ENCODE measurements at places on chromosomes 2 and 18.

- DNase-seq = peak; percentile 54
Observed at GRCh38 chr2:23384551-23385343, at the start of gene KLHL29. TSS of gene KLHL29 (plus strand) at chr2:23385179. CDS start at chr2:23562197, 177,018 bp downstream.

DNA sequence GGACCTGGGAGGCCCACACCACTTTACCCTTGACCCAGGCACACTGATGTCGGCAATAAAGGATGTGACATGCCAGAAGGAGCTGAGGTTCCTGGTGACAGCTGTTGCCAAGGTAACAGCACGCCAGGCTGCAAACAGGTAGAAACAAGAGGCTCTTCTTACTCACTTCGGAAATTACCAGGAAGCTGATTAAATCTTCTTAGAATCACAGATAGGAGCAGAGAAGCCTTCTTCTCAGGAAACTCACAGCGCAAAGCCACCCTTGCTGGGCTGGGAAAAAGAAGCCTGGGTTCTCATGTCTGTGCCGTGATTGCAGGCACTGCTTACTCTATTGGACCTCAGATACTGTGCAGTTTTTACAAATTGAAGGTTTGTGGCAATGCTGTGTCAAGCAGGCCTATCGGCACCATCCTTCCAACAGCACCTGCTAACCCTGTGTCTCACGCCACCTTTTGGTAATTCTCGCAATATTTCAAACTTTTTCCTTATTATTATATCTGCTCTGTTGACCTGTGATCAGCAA, 61.0 kb upstream of the TAF1B start:
- DNase-seq = peak; percentile 41

DNA sequence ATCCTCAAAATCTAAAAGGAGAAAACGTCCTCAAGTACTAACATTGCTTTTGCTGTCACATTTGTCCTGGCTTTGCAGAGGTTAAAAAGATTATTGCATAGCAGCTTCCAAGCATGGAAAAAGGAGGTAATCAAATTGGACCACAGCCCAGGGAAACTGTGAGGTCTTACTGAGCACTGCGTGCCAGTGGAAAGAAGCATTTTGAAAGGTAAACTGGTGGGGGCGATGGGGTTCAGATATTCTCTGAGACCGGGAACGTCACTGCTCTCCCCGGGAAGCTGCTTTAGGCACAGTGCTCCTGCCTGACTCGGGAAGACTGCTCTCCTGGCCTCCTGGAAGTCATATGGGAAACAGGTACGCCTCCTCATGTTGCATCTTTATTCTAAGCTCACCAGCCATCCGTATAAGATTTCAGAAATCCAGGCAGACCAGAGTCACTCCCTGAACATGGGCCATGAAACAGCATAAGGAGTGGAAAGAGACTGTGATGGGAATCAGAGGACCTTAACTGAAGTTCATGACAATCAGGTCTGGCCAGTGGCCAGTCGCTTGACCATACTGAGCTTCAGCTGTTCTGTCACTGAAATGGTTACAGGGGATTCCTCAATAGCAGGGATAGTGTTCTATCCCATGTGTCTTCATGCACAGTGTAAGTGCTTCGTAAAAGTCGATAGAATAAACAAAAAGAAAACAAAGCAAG, 284.1 kb downstream of the TRIB2 start:
- DNase-seq = no peak

DNA sequence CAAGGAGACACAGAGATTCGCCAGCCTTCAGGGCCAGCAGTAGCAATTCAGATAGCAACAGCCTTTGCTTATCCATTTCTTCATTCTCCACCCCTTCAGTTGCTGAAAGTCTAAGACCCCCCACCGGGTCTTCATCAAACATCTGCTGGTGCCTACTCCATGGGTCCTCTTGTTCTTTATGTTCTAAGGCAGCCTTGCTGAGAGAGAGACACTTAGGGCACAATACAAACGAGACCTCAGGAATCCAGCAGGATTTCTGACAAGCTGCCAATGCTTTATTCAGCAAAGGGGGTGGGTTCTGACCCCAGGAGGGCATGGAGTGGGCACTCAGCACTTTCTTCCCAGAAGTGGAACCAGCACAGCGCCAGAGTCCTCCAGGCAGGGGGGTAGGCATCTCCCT, 36.2 kb upstream of the CNGA3 start:
- DNase-seq = no peak

DNA sequence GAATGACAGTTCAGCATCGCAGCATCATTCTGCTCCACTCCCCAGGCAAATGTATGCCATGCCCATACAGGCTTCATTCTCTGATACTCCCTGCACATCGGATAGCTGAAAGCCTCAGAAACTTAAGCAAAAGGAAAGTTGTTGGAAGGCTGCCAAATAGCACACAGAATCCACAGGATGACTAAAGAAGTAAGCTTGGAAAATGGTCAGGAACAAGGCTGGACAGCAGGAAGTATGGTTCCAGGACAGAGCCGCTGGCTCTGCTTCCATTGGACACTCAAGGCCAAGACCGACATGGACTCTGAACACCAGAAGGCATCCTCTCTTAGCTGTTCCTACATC, 256.5 kb downstream of the CDH20 start:
- DNase-seq = no peak

DNA sequence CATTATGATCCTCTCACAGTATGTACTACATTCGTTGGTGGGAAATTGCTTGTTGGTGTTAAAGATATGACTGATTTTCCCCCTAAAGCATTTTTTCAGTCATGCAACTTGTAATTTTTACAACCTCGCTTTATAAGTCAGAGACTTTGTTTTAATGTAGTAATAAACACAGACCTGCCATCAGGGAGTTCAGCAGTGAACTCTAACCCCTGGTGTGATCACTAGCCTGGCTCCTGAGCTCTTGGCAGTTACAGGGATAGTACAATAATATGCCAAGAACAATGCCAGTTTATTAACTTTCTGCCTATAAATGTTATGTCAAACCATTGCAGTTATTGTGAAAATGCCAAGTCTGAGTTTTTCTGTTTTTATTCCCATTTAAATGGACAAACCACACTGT, 93.8 kb downstream of the EDAR start:
- DNase-seq = no peak

- no peak for DNase-seq
Observed at GRCh38 chr2:207093234-207093633, 72.5 kb downstream of the KLF7 start.

DNA sequence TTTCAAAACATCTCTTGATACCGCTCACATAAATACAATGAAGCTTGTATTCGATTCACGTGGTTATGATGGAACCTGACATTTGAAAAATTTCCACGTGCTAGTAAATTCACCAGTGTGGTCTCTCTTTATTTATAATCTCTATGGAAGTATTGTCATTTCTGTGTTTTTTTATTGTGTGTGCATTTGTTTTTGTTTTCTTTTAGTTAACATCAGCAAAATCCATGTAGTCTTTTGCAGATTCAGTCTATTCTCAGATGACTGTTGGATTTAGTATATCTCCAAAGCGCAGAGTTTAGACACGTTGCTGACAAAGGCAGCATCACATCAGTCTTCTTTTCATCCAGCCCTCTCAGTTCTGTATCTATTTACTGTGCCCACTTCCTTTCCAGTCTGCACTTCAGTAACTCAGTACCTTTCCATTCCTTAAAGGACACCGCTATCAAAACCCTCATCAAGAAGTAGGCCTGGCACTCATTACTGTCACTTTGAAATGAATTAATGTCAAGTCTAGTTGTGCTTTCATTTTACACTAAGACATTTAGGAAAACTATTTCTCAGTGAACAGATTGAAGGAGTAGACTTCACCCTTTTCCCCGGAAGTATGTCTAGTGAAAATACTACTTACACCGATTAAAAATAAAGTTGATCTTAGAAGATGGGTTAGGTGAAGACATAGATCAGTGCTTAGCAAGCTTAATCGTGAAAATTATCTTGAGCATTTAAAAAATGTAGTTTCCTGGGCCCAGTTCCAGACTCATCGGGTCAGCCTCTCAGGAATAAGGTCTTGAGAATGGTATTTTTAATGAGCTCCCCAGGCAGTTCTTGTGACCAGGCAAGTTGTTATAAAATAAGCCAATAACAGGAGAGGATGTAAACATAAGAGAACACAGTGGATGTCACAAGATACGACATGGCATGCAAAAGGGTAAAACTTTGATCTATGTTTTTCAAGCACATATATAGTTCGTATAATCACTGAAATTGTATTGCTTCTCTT, 506.8 kb upstream of the ZEB2 start:
- DNase-seq = no peak

DNA sequence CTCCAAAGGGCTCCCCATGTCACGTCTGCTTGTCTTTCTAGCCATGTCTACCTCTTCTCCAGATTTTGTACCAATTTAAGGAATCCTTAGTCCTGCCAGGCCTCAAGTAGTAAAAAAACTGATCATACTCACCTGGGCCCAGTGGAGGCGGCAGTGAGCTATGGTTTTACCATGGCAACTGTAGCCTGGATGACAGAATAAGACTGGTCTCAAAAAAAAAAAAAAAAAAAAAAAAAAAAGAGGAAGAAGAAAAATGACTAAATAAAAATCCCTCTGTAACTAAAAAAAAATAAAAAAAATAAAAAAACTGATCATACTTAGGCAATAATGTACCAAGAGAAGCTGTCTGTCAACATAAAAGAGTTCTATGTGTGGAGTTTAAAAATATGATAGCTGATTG, 221.6 kb downstream of the NR4A2 start:
- DNase-seq = peak; percentile 2

Data from renal pelvis (tissue), 12 donors.